Activated CD4-positive, alpha-beta T cell treated with anti-CD3 and anti-CD28 coated beads, Interleukin-2, amount 10 ng/mL, durations not matched to agents 24 days and 14 days (primary cell): ENCODE measurements at places on chromosomes 6 and 20. TPM values are rescaled to one million over a fixed set of nuclear protein-coding genes. Genes with fewer than 3 reads are reported as not detected.

Gene UBD
- 0.49 and 0.62 TPM in 2 replicates for total RNA-seq

Gene BPIFA1
- not detected in 2 replicates for total RNA-seq

Gene CST9L
- total RNA-seq: not detected in 2 replicates

Gene METTL24
- not detected in 2 replicates for total RNA-seq

Gene TRAPPC3L
- total RNA-seq: not detected in 2 replicates

Gene MYLIP
- total RNA-seq: 18.3 and 18.5 TPM in 2 replicates

DNA sequence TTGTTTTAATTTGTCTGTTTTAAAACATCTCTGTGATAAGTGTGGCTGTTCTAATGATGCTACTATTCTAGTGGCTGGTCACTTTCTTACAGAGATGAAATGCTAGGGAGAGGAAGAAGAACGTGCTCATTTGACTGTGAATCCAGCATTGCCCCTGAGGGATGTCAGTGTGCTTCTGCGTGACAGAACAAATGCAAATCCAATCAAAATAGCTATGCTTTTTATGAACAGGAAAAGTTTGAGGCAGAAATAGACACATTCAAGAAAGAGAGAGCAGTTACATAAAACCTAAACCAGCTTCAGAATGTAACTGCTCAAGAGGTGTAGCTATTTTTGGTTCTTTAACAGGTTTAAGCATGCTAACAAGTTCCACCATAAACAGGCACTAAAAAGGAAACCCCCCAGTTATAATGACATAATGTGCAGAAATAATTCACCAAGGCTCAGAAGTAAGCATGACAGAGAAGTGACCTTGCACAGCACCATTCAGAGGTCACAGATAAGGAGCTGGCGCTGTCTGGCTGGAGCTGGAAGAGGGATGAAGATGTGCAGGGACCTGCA lies 385.3 kb downstream of the EPM2A start:
- H3K27ac ChIP-seq: no peak overlapping the region
- no peaks in the 10 kb centered on the region for H3K27me3 ChIP-seq
- no peak overlapping the region for H3K4me3 ChIP-seq
- no peaks in the 10 kb centered on the region for H3K4me1 ChIP-seq

DNA sequence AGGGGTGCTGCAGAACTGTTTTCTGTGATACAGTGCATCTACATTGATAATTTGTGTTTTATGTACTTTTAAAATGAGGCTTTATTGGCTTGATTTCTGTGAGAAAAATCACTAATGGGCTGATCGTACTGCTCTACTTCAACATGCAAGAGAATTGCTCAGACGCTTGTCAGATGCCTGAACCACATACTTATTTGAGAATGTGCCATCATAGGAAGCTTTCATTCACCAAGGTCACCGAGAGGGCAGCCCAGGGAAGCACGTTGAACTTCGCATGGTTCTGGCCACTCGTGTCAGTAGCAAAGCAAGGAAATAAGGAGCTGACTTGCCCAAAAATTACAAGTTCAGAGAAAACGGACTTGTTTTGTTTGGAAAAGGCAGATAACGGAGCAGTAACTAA lies 168.5 kb upstream of the AKAP12 start:
- H3K27ac ChIP-seq: no peak overlapping the region
- no peak overlapping the region for H3K4me3 ChIP-seq
- H3K36me3 ChIP-seq: peaks cover 29% of the 10 kb centered on the region
- no peak for DNase-seq
- no peaks in the 10 kb centered on the region for H3K27me3 ChIP-seq

DNA sequence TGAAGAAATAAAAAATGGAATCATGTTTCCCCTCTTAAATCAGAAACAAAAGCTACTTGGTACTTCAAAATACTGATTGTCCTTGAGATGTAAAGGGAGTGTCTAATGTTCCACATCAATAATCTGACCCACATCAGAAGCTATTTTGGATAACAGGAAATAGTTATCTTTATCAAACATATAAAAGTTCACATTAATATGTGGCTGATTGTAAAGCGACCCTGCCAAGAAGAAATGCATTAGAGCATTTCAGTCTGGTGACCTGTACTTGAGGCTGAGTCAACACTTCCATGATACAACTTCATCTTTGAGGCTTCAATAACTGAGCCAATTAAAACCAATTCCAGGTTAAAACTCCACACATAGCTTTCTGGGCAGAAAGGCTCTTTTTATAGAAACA lies 31.8 kb downstream of the SYNE1 start:
- H3K27me3 ChIP-seq: no peaks in the 10 kb centered on the region
- H3K27ac ChIP-seq: no peak overlapping the region
- H3K4me3 ChIP-seq: no peak overlapping the region
- H3K4me1 ChIP-seq: no peaks in the 10 kb centered on the region

DNA sequence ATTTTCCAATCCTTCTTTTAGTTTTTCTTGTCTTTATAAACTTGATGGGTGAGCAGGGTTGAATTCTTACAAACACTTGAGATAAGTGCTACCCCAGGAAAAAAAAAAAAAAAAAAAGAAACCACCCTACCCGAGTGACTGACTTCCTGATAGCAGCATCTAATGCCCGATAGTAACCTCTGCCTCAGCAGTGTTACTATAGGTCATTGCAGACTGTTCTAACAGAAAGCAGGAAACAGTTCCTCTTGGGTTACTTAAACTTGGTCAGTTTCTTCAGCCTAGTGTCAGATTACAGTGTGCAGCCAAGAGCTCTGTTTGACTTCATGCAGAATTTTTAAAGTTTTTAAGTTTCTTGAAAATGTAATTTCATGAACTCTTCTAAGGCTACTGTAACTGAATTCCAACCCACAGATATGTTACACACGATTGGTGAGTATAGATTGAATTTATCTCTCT lies 2.1 kb downstream of the MYLIP start:
- H3K27me3 ChIP-seq: peaks cover 12% of the 10 kb centered on the region
- peaks cover 46% of the 10 kb centered on the region for H3K4me1 ChIP-seq
- peaks cover 33% of the 10 kb centered on the region for H3K36me3 ChIP-seq
- H3K27ac ChIP-seq: peak overlapping the region; percentile 87
- H3K4me3 ChIP-seq: peak overlapping the region; percentile 91

GRCh38 chr6:23410439-23410838 lies 715.6 kb upstream of the NRSN1 start:
- no peaks in the 10 kb centered on the region for H3K27me3 ChIP-seq
- H3K4me1 ChIP-seq: no peaks in the 10 kb centered on the region
- no peaks in the 10 kb centered on the region for H3K36me3 ChIP-seq
- H3K27ac ChIP-seq: no peak overlapping the region

- H3K4me1 ChIP-seq: no peaks in the 10 kb centered on the region
- H3K36me3 ChIP-seq: no peaks in the 10 kb centered on the region
- no peak overlapping the region for H3K4me3 ChIP-seq
- H3K27ac ChIP-seq: no peak overlapping the region
- no peak for DNase-seq
- H3K27me3 ChIP-seq: no peaks in the 10 kb centered on the region
Observed at GRCh38 chr6:162708971-162709370, 18.6 kb downstream of the PRKN start.

DNA sequence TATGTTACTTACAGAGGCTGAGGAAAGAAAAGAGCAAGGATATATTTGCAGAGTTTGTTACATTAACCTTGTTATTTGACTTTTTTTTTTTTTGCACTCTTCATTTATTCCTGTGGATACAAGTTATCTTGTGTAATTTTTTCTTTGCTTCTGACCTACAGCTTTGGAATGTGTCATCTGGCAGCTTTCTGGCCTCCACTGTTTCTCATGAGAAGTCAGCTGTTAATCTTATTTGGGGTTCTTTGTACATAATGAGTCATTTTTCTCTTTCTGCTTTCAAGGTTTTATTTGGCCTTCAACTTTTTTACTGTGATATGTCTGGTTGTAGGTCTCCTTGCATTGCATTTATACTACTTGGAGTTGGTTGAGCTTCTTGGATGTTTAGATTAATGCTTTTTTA lies 333.4 kb downstream of the SMOC2 start:
- H3K36me3 ChIP-seq: no peaks in the 10 kb centered on the region
- no peaks in the 10 kb centered on the region for H3K4me1 ChIP-seq
- H3K4me3 ChIP-seq: no peak overlapping the region
- H3K27me3 ChIP-seq: no peaks in the 10 kb centered on the region
- H3K27ac ChIP-seq: no peak overlapping the region

GRCh38 chr6:137744877-137745276 lies 122.2 kb upstream of the TNFAIP3 start:
- no peaks in the 10 kb centered on the region for H3K36me3 ChIP-seq
- no peak overlapping the region for H3K27ac ChIP-seq
- H3K4me3 ChIP-seq: no peak overlapping the region
- no peak for DNase-seq
- H3K27me3 ChIP-seq: peaks cover under 1% of the 10 kb centered on the region

GRCh38 chr20:64254156-64254555 lies 1.4 kb upstream of the PCMTD2 start:
- peaks cover 38% of the 10 kb centered on the region for H3K4me1 ChIP-seq
- H3K4me3 ChIP-seq: peak overlapping the region; percentile 80
- peaks cover 24% of the 10 kb centered on the region for H3K27me3 ChIP-seq
- H3K36me3 ChIP-seq: peaks cover 5% of the 10 kb centered on the region

- no peaks in the 10 kb centered on the region for H3K36me3 ChIP-seq
- no peak for DNase-seq
- H3K27me3 ChIP-seq: no peaks in the 10 kb centered on the region
- H3K4me1 ChIP-seq: no peaks in the 10 kb centered on the region
Observed at GRCh38 chr6:167565388-167565787, 240.5 kb downstream of the TTLL2 start.

DNA sequence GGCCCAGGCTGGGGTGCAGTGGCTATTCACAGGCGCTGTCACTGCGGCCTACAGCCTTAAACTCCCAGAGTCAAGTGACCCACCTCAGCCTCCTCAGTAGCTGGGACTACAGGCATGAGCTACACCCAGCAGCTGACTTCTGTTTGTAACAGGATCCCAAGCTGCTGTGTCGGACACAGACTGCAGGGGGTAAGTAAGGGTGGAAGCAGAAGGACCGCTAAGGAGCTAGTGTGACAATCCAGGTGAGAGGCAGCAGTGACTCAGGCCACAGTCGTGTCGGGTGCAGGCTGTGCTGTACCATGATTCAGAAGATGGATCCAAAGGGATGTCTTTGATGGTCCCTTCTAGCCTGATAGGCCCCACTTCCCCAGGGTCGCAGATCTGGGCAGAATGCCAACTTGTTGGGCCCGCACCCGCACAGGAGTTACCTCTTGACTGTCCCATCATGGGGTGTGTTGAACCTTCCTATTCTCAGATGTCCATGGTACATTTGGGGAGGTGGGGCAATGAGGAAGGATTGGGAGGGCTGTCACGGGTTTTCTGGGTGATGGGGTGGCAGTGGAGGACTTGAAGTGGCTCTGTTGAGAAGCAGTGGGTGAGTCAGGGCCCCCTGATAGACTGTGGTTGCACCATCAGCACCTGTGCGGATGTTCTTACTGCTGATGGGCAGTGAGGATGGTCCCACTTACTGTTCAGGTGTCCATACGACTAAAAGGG lies 25.3 kb downstream of the AAR2 start:
- no peak overlapping the region for H3K4me3 ChIP-seq
- H3K27ac ChIP-seq: no peak overlapping the region
- H3K36me3 ChIP-seq: peaks cover 4% of the 10 kb centered on the region
- H3K4me1 ChIP-seq: no peaks in the 10 kb centered on the region
- no peaks in the 10 kb centered on the region for H3K27me3 ChIP-seq

GRCh38 chr20:10919396-10920140 lies 245.8 kb upstream of the JAG1 start:
- DNase-seq: no peak
- H3K4me1 ChIP-seq: no peaks in the 10 kb centered on the region
- H3K27me3 ChIP-seq: no peaks in the 10 kb centered on the region
- H3K36me3 ChIP-seq: no peaks in the 10 kb centered on the region
- H3K27ac ChIP-seq: no peak overlapping the region
- no peak overlapping the region for H3K4me3 ChIP-seq

DNA sequence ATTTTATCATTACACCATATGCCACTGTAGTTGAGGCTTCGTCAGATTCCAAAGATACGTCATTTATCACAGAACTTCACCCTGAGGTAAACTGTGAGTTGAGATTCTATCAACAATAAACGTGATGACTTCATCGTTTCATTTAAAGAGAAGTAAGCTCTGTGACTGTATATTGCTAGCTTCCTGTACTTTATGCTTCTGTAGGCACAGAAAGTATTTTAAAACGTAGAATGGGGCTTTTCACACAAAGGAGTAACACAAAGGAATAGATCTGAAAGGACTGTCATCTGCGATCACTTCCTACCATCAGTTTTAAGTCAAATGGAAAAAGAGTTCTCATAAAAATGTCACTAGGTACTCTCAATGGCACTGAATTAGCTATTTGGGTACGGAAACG lies 234.4 kb upstream of the MCHR2 start:
- peak overlapping the region; percentile 77 for H3K4me3 ChIP-seq
- H3K27ac ChIP-seq: peak overlapping the region; percentile 37
- no peaks in the 10 kb centered on the region for H3K36me3 ChIP-seq
- H3K4me1 ChIP-seq: peaks cover 5% of the 10 kb centered on the region
- no peak for DNase-seq
- peaks cover 17% of the 10 kb centered on the region for H3K27me3 ChIP-seq

- no peaks in the 10 kb centered on the region for H3K27me3 ChIP-seq
- peaks cover 12% of the 10 kb centered on the region for H3K36me3 ChIP-seq
- DNase-seq: no peak
- no peak overlapping the region for H3K27ac ChIP-seq
Observed at GRCh38 chr6:110613356-110613755, 136.9 kb upstream of the SLC22A16 start.

DNA sequence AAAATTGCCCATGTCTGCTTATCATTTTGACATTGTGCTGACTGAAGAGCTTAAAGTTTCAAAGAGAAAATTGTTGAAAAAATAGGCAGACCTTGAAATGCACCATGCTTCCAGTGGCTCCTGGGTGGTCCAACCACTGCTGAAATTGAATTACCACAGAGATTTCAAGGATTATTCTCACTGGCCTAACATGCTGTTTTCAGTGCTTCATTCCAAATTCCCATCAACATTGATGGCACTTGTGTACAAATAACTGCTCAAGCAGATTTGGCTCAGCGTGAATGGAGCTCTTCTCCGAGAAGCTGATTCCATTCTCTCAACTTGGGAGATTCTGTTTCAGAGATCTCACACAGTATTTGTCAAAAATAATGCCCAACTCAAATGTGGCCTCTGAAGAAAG lies 75.5 kb downstream of the LAMA4 start:
- no peaks in the 10 kb centered on the region for H3K36me3 ChIP-seq
- no peaks in the 10 kb centered on the region for H3K4me1 ChIP-seq
- DNase-seq: no peak
- no peak overlapping the region for H3K4me3 ChIP-seq
- H3K27me3 ChIP-seq: peaks cover 42% of the 10 kb centered on the region

DNA sequence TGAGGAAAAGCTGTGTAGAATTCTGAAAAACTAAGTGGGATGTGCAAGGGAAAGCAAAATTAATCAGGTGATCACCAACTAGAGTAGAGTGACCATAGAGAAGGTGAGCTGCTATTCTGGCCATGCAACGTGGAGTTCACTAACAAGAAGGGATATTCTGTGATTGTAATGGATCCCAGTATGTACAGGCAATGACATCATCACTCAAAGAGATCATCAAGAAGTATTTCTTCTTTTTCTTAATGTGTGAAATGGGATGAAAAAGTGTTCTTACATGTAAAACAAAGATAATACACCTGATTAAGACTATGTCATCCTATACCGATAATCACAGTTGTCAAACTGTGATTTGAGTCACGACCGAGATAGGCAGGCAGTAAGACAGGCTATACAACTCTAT lies 101.2 kb downstream of the SMPDL3A start:
- no peak for DNase-seq
- H3K4me1 ChIP-seq: no peaks in the 10 kb centered on the region
- no peak overlapping the region for H3K27ac ChIP-seq
- H3K27me3 ChIP-seq: no peaks in the 10 kb centered on the region
- no peaks in the 10 kb centered on the region for H3K36me3 ChIP-seq
